ENCODE measurements at places on chromosomes 4 and X.

GRCh38 chr4:33323393-33323792, 2603.2 kb downstream of the PCDH7 start:
- DNase-seq: no peak

DNA sequence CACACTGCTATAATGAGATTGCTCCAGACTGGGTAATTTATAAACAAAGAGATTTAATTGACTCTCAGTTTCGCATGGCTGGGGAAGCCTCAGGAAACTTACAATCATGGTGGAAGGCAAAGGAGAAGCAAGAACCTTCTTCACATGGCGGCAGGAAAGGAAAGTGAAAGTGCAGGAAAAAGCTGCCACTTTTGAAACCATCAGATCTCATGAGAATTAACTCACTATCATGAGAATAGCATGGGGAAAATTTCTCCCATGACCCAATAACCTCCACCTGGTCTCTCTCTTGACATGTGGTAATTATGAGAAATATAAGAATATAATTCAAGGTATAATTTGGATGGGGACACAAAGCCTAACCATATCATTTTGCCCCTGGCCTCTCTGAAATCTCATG, 884.2 kb downstream of the GLUD2 start:
- DNase-seq: no peak

- no peak for DNase-seq
These were observed 105.9 kb upstream of the ADRA2C start for GRCh38 chr4:3660086-3660927.

- no peak for DNase-seq
These were observed 11.4 kb downstream of the INTS6L start for GRCh38 chrX:135531813-135532212.

GRCh38 chrX:97066381-97066780, 182.7 kb downstream of the RPA4 start:
- no peak for DNase-seq

All from CD4-positive, alpha-beta T cell (primary cell).